ENCODE measurements at places on chromosomes 16 and 17.

DNA sequence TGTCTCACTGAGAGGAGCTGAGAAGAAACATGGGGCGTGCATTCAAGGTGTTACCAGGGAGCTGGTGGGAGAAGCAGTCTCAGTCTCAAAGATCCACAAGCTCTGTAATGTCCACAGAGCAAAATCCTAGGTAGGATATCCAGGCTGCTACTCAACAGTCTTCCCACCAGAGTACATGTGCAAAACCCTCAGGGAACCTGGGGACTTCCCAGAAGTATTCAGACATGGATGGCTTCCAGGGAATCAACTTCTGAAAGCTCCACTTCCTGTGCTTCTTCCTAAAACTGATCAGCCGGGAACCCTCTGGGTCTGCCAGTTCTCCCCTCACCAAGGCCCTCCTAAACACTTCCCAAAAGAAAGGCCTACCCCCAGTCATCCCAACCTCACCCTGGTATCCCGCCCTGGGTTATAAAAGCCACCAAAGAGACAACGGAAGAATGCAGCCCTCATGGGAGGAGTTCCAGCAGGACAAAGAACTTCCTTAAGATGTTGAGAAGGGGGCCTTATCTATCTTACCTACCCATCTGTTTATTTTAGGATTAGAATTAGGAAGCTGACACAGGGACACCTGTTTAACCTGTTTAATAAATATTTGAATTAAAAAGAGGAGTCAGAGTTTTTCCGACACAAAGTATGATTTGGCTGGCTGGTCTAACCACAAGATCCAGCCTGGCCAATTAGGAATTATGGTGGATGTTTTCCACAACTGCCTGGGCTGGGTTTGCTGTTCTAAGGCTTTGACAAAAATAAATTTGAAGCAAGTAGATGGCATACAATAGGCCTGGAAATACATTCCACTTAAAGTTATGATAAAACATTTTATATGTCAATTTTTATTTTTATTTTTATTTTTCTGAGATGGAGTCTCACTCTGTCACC lies 37.0 kb downstream of the CUEDC1 start:
- DNase-seq: peak; percentile 51
- peaks cover 18% of the 10 kb centered on the region for H3K4me1 ChIP-seq
- H3K27me3 ChIP-seq: no peaks in the 10 kb centered on the region
- H3K4me3 ChIP-seq: no peak overlapping the region
- no peak overlapping the region for H3K27ac ChIP-seq

- no peak overlapping the region for H3K27ac ChIP-seq
- peaks cover 41% of the 10 kb centered on the region for H3K27me3 ChIP-seq
- H3K4me3 ChIP-seq: no peak overlapping the region
These were observed 292.7 kb downstream of the IRF8 start for GRCh38 chr16:86191663-86192062.

GRCh38 chr17:34883106-34884000 lies 77.9 kb downstream of the CCT6B start:
- no peaks in the 10 kb centered on the region for H3K4me1 ChIP-seq
- H3K27me3 ChIP-seq: no peaks in the 10 kb centered on the region
- no peaks in the 10 kb centered on the region for H3K36me3 ChIP-seq
- DNase-seq: no peak
- H3K27ac ChIP-seq: no peak overlapping the region

GRCh38 chr17:14762736-14763479 lies 462.0 kb downstream of the HS3ST3B1 start:
- no peaks in the 10 kb centered on the region for H3K4me1 ChIP-seq
- no peak for DNase-seq
- H3K4me3 ChIP-seq: no peak overlapping the region
- no peak overlapping the region for H3K27ac ChIP-seq

DNA sequence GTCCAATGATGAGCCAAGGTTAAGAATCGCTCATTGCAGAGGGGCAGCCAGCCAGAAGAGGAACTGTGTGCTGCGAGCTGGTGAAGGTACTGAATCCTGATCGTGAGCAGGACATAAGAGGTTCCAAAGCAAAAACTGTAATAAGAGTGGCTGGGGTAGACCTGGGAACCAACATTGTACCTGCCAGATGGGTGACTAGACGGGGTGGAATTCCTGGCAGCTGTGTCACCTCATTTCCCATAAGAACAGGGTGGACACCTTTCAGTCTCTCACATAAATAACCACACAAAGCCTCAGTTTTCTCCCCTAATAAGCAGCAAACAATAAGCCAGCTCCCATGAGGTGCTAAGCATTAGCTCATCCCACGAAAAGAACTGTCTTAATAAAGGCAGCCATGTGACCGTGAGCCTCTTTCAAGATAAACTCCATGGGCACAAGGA lies 290.3 kb downstream of the SOX9 start:
- H3K4me3 ChIP-seq: no peak overlapping the region
- DNase-seq: peak; percentile 51
- peak overlapping the region; percentile 18 for H3K27ac ChIP-seq
- H3K27me3 ChIP-seq: no peaks in the 10 kb centered on the region
- peaks cover 35% of the 10 kb centered on the region for H3K4me1 ChIP-seq
- H3K36me3 ChIP-seq: no peaks in the 10 kb centered on the region

DNA sequence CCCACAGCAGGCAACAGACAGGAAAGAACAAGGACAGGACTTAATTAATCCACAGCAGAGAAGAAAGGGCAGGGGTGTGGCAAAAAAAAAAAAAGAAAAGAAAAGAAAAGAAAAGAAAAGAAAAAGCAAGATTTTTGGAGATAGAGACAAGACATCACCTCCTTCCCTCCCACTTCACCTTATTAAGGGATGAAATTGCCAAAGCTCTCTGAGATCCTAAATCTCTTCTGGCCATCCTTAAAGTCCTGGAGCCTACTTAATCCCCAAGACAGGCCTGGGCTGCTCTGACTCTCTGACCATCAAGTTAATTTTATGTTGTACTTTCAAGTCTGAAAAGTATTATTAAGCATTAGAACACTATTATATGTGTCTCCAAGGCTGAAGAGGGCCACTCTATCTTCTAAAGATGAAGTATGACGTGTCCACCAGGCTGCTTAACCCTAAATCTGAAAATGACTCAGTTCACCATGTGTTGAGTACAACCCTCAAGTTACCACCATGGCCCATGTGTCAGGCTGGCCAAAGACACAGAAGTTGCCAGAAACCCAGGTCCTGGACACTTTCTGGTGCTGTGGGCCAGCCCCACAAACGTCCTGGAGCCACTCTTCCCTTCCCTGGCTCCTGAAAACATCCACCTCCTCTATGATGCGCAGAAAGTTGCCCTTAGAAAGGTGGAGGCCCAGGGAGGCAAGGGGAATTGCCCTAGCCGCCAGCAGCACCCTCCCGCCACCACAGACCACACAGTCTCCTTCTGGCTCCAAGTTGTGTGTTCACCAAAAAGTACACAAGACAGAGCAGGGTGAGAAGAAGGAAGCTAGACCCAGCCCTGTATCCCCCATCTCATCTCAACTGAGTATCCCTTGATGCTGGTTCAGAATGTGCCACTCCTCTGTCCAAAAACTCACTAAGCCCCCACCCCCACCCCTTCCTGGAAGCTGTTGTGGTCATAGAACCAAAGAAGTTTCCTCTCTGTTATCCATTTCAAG lies 2.7 kb downstream of the SOCS1 start:
- peak overlapping the region; percentile 25 for H3K27ac ChIP-seq
- H3K4me3 ChIP-seq: peak overlapping the region; percentile 62
- no peaks in the 10 kb centered on the region for H3K27me3 ChIP-seq
- H3K4me1 ChIP-seq: peaks cover 40% of the 10 kb centered on the region

GRCh38 chr16:14181371-14182050 lies 110.4 kb downstream of the MRTFB start:
- H3K27ac ChIP-seq: no peak overlapping the region
- peaks cover 18% of the 10 kb centered on the region for H3K4me1 ChIP-seq
- no peaks in the 10 kb centered on the region for H3K36me3 ChIP-seq
- DNase-seq: peak; percentile 82

DNA sequence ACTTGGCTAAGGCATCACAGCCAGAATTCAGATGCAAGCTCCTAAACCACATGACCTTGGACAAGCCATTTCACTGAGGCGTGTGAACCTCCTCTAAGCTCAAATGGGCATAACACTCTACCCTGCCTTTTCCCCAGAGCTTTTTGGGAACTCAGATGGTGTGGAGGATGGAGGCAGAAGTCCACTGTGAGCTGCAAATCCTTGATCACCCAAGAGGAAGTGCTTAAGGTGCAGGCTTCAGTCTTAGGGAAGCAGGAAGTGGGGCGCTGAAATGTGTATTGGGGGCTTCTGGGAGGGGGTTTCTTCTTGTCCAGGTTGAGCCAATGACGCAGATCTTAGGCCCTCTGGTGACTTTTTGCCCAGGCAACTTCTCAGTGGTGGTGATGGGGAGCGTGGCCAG lies 12.9 kb downstream of the CIITA start:
- H3K27ac ChIP-seq: no peak overlapping the region
- H3K4me3 ChIP-seq: no peak overlapping the region
- H3K4me1 ChIP-seq: no peaks in the 10 kb centered on the region

GRCh38 chr17:4536742-4537411 lies 18.3 kb downstream of the MYBBP1A start:
- no peaks in the 10 kb centered on the region for H3K27me3 ChIP-seq
- no peaks in the 10 kb centered on the region for H3K36me3 ChIP-seq

GRCh38 chr16:4753227-4753626 lies 13.7 kb downstream of the ZNF500 start:
- no peak overlapping the region for H3K4me3 ChIP-seq
- H3K27me3 ChIP-seq: no peaks in the 10 kb centered on the region
- H3K36me3 ChIP-seq: peaks cover 16% of the 10 kb centered on the region
- DNase-seq: no peak
- H3K4me1 ChIP-seq: no peaks in the 10 kb centered on the region

- no peak for DNase-seq
- H3K4me3 ChIP-seq: no peak overlapping the region
- no peaks in the 10 kb centered on the region for H3K27me3 ChIP-seq
- peak overlapping the region; percentile 65 for H3K27ac ChIP-seq
These were observed 476.9 kb downstream of the SLC39A11 start for GRCh38 chr17:72615627-72615991.

DNA sequence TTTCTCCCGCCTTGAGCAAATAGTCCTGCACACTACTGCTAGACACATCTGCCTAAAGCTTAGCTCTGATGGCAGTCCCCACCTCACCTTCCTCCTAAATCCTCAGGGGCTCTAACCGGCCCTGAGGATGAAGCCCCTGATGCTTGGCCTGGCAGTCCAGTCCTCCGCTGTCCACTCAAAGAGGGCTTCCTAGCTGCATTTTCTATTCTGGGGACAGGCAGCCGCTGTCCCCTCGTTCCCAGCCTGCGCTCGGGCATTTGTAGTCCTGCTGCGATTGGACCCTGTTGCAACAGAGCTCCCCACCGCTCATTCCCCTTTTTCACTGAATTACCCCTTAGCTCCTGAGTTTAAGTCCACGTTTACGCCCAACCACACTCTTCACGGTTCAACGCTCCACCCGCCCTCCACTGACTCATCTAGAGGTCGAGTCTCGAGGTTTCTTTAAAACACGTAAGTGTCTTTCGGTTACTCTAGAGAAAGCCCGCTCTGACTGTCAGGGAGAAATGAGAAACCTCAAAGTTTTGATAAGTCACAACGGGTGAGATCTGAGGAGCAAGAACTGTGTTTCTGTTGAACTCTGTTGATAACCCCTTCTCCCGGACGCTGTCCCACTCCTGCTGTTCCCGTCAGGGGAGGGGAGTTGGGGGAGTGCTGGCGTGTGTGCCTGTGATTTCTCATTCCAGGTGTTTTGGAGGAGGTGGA lies 4.5 kb downstream of the CCR7 start:
- H3K27ac ChIP-seq: peak overlapping the region; percentile 77
- H3K27me3 ChIP-seq: peaks cover 34% of the 10 kb centered on the region
- peaks cover 19% of the 10 kb centered on the region for H3K4me1 ChIP-seq
- peak; percentile 90 for DNase-seq
- peak overlapping the region; percentile 8 for H3K4me3 ChIP-seq

- H3K4me1 ChIP-seq: peaks cover 29% of the 10 kb centered on the region
- H3K4me3 ChIP-seq: peak overlapping the region; percentile 79
- H3K27me3 ChIP-seq: no peaks in the 10 kb centered on the region
- H3K36me3 ChIP-seq: peaks cover 20% of the 10 kb centered on the region
- peak; percentile 66 for DNase-seq
- H3K27ac ChIP-seq: peak overlapping the region; percentile 95
These were observed 1.3 kb downstream of the HGS start for GRCh38 chr17:81685108-81685507.

DNA sequence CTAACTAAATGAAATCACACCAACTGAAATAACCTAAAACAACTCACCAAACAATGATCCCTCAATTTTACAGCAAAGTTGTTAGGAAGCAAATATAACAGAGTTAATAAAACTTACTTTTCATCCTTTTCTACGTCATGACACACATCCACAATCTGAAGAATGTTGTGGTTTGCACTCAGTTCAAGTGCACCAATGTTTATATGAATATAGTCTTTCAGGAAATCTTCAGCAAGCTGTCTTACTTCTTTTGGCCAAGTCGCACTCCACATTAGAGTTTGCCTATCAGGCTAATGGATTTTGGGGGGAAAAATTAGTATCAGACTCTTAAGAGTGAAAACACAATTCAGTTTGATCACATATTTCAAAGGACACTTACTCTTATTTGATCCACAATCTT lies 3.3 kb downstream of the DDX5 start:
- peaks cover 69% of the 10 kb centered on the region for H3K36me3 ChIP-seq
- peak overlapping the region; percentile 3 for H3K27ac ChIP-seq
- DNase-seq: peak; percentile 55

All from astrocyte (in vitro differentiated cells and primary cell).